ENCODE measurements at places on chromosomes 12 and 14.
A peak's percentile ranks its signal among the peaks of the same experiment; 100 is the strongest.

GRCh38 chr14:98943907-98944306 lies 328.1 kb downstream of the BCL11B start:
- DNase-seq: no peak

GRCh38 chr12:80272387-80272915 lies 171.6 kb upstream of the PTPRQ start:
- no peak for DNase-seq

DNA sequence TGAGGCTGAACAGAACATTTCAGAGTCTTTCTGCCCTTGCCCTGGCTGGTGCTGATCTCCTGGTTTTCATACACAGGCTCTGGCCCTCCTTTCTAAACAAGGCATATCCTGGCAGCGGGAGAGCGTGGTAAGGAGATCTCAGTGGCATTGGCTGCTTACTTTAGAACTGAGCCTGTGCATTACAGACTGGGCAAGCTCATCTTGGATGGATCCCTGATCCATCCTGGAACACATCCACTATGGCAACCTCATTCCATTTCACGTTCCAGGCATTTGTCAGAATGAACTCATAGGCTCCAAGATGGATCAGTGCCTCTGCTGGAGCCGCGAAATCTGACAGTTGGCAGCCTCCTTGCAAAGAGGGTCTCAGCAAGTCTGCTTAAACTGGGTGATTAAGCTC lies 224.5 kb upstream of the PELI2 start:
- no peak for DNase-seq

DNA sequence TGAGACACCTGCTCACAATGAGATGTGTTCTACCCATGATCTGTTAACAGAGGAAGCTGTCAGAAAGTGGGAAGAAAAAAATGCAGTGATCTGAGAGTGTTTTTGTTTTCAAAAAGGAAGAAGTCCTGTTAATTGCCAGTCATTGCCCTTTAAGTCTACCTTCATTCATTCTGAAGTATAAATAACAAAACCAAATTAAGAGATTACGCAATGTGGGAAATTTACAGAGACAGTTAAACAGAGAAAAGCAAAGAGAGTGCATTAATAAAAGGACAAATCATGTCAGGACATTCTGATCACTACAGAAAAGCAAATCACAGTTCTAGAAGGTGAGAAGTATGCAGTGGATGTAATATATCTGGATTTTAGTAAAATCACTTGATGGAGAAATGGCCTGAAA lies 154.2 kb downstream of the NRXN3 start:
- DNase-seq: no peak

DNA sequence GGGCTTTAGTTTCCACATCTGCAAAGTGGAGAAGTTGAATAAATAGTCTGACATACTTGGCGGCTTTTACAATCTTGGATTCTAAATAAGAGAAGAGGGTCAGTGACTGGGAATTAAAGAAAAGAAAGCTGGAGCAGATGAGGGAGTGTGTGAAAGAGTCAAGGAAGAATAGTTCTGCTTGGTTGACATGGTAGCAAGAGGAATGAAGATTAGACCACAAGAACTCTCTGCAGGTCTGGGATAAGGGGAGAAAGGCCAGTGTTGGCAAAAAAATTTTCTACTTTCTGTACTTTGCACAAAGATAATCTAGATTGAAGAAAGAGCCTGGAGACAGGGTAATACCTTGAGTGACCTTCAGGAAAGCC lies 5.9 kb downstream of the ITGB7 start:
- no peak for DNase-seq

- DNase-seq: no peak
Observed at GRCh38 chr12:109214131-109214530, 95.0 kb downstream of the FOXN4 start.

GRCh38 chr12:70646850-70647249 lies 9.6 kb upstream of the PTPRB start:
- DNase-seq: no peak

DNA sequence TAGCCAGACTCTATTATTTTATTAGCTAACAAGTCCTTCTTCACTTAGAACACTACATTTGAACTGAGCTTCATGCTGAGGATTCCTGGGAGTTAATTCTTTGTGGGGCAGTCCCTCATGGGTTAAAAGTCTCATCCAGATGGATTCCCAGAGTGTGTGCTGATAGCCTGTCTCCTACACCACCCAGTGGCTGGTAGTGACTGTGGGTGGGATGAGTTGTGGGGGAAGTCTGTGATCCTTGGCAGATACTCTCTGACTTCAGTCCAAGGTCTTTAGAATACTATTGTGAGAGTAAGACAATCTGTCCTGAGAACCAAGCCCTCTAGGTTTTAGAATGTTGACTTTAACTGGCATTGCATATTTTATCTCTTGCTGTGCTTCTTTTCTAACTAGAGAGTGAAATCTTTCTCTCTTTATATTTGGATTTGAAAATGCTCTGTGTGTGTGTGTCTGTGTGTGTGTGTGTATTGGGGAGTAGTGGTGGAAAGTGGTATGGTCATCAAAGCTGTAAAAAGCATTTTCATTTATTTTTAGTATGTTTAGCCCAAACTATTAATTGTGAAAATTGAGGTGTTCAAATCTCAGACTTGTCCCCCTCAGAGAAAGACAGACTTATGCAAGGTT lies 37.3 kb downstream of the AKAP6 start:
- no peak for DNase-seq

GRCh38 chr12:59446116-59446515 lies 149.7 kb upstream of the SLC16A7 start:
- DNase-seq: no peak

DNA sequence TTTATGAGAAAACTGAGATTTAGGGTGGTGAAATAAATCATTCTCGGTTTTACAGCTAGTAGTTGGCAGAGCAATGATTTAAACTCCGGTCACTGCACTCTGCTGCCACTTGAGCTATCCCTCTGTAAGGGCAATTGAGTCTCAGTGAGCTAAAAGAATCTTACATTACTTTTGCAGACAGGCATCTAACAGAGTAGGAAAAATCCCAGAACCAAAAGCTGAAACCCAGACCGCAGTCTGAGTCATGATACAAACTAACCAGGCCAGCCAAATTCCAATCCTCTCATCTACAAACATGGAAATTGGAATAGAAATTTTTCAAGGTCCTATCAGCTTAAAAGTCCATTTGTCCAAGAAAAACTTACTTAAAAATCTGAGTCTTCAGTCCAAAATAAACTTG lies 73.7 kb downstream of the ANKS1B start:
- DNase-seq: no peak

DNA sequence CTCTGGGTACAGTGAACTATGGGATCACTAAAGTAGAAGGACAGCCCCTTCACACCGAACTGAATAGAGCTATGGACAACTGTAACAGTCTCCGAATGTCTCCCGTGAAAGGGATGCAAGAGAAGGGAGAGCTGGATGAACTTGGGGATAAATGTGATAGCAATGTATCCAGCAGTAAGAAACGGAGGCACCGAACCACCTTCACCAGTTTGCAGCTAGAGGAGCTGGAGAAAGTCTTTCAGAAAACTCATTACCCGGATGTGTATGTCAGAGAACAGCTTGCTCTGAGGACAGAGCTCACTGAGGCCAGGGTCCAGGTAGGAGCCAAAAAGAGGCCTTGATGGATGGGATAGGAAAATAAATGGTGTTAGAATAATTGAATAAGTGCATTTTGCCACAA lies 3.5 kb downstream of the ALX1 start:
- no peak for DNase-seq

GRCh38 chr12:17818931-17819330 lies 271.1 kb downstream of the RERGL start:
- no peak for DNase-seq

DNA sequence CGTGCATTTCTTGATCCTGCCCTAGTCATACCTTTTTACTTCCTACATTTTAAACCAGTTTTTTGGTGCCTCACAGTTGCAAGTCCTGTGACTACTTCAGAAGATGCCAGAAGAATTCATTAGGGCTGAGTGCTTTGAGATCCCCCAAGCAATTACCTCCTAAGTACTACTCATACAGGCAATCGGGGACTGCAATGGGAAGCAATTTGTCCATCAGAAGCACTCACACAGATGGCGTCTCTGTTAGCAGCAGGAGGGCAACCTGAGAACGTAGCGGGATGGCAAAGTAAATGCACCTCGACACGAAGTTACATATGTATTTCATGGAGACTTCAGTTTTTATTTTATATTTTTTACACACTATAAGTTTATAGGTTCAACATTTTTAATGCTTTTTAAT lies 188.3 kb downstream of the CAPZA3 start:
- DNase-seq: no peak

DNA sequence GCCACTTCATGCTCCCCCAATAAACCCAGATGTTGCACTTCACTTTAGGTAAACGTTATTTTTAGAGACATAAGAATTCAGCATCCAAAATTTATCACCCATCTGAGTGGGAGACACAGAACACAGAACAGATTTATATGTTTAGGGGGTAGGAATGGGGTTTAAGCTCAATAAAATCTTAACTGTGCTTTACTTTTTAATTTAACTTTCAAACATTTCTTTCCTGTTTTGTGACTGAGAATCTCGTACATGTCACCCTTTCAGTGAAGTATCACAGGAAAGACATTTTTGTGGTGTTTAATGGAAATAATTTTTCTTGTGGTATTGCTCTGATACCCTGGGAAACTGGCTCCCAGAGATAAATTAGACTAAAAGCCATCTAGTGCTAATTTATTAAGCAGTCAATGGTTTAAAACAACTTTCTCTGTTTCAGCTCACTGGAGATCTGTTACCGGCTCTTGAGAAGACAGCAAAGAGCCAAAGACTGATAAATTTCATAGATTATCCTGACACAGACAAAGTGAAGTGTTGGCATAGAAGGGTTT lies 148.0 kb upstream of the BMP4 start:
- no peak for DNase-seq

DNA sequence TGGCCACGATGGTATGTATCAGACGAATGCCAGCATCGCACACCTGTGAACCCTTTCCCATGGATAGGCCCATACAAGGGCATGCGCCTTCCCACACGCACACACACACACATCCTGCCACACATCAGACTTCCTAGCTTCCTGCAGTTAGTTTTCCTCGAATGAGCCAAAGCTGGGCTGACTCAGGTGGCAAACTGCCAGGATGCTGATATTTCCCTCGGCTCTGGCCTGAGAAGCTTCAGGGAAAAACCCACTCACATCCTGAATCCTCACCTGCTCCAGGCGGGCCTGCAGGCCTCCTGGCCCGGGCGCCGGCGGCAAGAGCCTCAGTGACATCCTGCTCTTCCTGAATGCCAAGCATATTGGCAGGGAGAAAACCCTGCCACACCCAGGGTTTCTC lies 22.4 kb downstream of the CALM1 start:
- peak; percentile 43 for DNase-seq

- no peak for DNase-seq
Observed at GRCh38 chr14:36238666-36239363, 62.3 kb upstream of the PTCSC3 start.

DNA sequence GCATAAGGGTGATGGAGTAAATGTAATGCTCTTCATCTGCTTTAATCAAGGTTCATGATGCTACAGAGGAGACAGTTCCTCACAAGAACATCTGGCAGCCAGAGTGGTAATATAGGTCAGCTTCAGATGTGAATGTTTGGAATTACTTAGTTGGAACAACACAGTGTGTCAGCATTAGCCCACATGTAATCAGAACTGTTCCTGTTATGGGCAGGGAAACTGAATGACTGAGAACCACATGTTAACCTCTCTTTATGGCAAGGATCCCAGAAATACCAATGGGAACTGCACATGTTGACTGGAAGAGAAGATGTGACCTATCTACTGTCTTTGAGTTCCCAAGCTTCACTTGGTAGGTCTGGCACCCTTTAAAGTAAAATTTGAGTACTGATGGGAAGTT lies 390.1 kb upstream of the PDE3A start:
- no peak for DNase-seq

- no peak for DNase-seq
Observed at GRCh38 chr12:132071040-132071810, 72.9 kb downstream of the DDX51 start.

DNA sequence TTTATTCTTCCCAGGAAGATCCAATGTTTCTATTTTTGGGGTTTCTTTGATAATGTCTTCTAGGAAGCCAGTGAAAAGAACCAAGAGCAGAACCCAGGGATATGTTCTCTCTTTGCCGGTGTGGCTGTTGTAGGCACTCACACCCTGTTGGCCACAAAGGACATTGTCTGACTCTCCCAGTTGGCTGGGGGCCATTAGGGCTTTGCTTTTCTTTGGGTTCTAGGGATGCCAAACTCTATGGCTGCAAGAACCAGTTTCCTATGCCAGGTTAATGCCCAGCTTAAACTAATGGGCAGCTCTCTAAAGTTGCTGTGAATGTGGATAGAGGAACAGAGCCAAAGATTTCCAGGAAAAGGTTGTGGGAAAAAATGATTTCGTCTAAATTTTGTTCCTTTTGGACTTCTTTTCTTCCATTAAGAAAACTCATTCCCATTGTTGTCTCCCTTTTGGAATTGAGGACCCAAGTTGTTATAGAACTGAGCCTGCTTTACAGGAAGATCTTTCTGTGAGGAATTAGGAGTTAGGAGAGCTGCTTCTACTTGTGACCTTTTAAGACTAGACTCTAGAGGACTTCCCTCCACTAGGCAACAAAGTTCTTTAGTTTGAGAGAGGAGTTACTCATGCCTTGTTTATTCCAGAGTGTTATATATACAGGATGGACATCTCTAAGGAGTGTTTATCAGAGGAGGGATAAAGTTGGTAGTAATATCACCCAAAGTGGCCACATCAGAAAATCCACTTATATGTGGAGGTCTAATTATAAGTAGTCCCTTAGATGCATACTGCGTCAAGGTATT lies 13.1 kb downstream of the COPZ1 start:
- no peak for DNase-seq

DNA sequence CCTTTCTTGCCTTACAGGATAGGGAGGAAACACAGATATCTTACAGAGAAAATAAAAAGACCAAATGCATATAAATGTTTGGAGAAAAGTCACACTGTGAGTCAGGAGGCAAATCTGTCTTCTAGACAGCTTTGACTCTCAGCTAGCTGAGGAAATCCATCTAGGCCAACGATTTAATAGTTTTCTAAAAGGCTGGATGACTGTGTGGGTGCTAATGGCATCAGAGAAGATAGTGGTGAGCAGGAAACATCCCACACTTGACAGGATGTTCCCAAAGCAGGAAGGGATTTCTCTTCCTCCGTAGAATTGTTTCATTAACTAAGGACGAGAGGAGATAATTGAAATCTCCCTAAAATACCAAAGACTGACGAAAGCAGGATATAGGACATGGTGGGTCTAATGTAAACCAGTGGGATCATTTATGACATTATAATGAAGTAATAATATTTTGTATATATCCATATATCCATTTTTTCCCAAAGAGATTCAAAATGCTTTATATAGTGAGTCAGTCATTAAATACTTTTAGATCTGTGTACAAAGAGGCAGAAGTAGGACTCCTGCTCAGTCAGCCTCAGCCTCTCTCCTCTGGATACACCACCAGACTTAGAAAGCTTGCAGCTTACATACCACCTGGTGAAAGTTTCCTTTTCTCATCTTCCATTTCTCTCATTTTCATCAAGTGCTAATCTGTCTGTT lies 44.3 kb upstream of the PSMA6 start:
- no peak for DNase-seq
